NCI-H345 (cell line): ENCODE measurements at places on chromosomes 16 and 17.

DNA sequence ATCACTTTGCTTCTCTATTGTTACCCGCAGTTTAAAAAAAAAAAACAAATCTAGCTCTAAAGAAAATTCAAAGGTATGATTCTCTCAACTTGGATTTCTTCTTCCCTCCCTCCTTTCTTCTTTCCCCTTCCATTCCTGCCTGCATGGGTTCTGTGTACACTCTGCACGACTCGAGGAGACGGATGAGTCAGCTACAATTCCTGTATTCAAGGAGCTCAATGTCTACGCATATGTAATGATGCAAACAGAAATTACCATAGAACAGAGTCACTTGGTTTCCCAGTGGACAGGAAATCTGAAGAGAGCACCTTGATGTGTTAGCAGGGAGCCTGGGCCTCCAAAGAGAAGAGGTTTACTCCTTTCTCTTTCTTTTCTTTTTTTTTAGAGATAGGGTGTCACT is 92.3 kb downstream of the VPS53 start:
- DNase-seq, result no peak

- peak; percentile 53 for DNase-seq
Observed at GRCh38 chr16:72928090-72928981, 119.6 kb downstream of the ZFHX3 start.

GRCh38 chr16:10939649-10940234 is 2.5 kb downstream of the DEXI start:
- DNase-seq, result no peak

DNA sequence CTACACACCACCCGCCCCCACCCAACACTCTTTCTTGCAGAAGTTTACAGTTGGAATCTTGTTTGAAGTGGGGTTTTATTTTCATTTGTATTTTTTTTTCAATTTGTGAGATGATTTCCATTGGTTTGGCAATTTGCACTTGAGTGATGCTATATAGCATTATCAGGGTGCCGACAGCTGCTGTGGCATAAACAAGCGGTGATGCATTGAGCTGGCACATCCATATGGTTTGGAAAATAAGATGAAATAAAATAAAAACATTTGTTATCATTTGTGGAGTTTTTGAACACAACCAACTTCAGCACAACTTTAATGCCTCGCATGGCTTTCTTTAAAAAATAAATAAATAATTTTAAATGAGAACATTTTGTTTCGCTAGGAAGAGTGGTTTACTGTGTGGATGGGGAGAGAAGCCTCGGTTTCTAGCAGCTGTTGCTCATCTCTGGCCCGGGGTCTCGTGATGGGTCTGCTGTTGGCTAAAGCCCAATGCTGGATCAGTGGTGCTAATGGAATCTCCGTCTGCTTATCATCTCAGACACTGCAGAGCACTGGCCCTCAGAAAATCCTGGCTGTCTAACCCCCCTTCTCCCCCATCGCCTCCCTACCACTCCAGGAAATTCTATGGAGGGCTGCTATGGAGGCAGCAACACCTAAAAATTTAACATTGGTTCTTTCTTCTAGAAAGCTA is 192.3 kb upstream of the MAF start:
- DNase-seq, result no peak

DNA sequence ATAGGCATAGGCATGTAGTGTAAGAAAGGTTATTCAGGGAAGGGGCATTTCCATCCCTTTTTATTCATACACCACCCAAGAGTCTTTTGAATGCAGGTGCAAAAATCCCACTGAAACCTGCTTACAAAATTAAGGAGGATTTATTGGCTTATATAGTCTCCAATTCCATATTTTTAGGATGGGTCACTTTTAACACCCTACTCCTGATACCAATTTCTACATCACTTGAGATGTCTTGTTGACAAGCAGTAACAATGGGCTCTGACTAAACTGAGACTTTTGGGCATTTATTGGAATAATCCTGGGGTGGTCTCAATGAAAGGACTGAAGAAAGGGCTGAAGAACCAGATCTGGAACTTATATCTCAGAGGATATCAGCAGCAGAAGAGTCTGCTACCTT is 18.9 kb upstream of the NKD1 start:
- DNase-seq, result no peak

DNA sequence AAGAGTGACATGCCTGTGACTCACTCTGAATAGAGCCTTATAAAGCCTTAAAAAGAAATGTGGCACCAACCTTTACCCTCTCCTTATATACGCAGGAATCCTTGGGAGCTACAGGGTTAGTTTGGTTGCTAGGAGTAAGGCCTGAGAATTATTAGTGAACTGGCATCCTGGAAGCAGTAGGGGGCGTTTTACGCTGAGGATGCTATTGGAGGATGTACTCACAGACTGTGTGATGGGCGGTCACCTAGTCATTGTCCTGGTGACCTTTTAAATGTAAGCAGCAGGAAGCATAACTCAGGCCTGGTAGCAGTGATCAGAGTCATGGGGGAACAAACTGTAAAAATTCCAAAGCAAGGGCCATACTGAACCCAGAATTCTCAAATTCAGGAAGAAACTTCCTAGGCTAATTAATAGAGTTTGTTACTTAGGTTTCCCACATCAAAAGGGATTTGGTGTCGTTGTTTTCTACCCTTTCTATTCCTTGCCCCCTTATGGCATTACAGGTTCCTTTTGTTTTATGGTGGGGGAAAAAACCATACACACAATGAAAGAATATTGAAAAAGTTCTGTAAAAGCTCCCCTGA is 153.8 kb downstream of the SNX11 start:
- no peak for DNase-seq

DNA sequence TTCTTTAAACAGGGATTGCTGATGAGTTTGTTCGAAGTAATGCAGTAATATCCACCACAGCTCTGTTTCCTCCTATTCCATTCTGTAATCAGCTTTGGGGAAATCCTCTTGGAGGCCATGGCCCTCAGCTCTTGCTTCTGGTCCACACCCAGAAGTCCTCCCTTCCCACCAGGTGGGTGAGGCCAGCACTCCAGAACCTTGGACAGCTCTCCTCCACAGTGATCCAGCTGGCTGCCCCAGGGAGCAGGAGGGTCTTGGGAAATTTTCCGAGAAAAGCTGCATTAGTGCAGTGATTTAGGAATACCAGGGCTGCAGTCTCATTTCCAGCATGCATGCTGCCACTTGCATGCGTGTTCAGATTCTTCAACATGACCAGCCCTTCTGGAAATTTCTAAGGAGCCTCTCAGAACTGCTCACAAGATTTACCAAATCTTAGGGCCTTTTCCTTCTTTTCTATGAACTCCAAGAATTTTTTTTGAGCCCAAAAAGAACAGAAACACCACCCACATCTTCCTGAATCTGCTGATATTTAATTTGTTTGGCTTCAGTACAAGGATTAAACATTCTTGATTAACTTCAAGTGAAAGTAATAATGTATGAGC is 4.2 kb downstream of the SMPD3 start:
- no peak for DNase-seq

GRCh38 chr17:13385481-13385911 is 216.2 kb downstream of the HS3ST3A1 start:
- no peak for DNase-seq

- DNase-seq, result no peak
Observed at GRCh38 chr16:27223226-27223610, 19.9 kb downstream of the KDM8 start.

GRCh38 chr17:9872852-9873251 is 32.2 kb downstream of the RCVRN start:
- no peak for DNase-seq

DNA sequence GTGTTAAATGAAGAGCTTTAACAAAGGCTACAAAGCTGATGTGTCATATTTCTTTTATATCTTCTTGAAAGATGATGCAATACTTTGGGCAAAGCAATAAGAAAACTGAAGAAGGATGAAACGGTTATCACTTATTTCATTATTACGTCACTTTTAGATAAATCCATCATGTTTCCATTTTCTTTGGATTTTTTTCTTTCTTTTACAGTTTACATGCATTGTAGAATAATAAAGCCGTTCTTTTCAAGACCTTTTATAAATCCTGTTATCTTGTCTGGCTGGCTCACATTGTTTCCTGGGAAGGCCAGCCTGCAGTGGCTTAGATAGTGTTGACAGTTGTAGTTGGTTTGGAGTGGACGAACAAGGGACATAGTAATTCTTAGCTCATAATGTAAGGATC is 28.9 kb downstream of the TANC2 start:
- DNase-seq, result no peak

DNA sequence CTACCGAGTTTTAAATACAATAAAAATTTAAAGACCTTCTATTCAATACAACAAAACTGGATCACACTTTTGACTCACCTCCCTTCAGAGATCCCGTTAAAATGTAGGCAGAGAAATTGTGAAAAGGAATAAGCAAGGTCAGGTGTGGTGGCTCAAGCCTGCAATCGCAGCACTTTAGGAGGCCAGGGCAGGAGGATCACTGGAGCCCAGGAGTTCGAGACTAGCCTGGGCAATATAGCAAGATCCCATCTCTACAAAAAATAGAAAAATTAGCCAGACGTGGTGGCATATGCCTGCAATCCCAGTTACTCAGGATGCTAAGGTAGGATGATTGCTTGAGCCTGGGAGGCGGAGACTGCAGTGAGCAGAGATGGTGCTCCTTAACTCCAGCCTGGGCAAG is 16.7 kb downstream of the CHST5 start:
- no peak for DNase-seq

GRCh38 chr16:57660715-57661463 is 7.2 kb upstream of the ADGRG3 start:
- no peak for DNase-seq

DNA sequence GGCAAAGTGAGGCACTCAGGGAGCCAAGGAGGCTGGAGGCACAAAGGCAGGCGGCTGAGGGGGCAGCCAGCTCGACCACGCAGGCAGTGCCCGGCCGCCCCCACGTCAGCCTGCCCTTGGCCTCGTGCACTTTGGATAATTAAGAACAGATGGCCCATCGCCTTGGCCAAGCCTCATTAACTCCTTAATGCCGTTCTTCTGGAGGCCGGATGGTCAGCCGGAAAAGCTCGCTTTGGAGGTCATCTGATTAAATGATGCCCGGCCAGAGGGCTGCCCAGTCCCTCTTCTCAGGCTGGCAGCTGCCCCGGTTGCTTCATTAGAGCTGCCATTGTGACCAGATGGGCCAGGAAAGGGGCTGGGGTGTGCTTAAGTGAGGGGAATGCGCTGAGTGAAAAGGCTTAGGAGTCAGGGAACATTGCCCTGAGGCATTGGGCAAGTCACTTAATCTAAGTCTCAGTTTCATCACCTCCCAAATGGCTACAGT is 364.0 kb downstream of the NPIPA8 start:
- no peak for DNase-seq

GRCh38 chr16:65315081-65315780 is 193.4 kb upstream of the CDH11 start:
- no peak for DNase-seq

- DNase-seq, result no peak
Observed at GRCh38 chr17:82243648-82244412, 15.0 kb downstream of the SLC16A3 start.

- DNase-seq, result no peak
Observed at GRCh38 chr16:2092866-2093265, 42.8 kb downstream of the PKD1 start.

- no peak for DNase-seq
Observed at GRCh38 chr16:54879681-54880080, 51.0 kb upstream of the IRX5 start.

DNA sequence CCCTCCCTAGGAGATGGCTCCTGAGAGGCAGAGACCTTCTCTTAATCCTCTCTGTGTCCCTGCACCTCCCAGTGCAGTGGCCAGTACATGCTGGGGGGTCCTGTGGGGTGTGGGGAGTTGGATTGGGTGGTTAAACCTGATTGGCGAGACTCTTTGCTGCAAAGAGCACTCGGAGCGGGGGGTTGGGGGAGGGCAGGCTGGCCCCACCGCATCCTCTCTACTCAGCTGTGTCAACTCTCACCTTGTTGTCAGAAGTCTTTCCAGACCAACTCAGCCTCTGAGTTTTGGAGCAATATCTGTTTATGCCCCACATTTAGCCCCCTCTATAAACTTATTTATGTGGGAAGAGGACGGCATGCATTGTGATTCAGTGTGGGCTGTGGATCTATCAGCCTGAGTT is 40.0 kb downstream of the SMARCE1 start:
- DNase-seq, result no peak

GRCh38 chr17:60899115-60899514 is 221.5 kb downstream of the BCAS3 start:
- DNase-seq, result no peak

GRCh38 chr17:28405632-28406472 is at the start of gene SLC46A1:
TSS of gene SLC46A1 (minus strand) at chr17:28406212. CDS start at chr17:28406114, 98 bp downstream.
- DNase-seq, result peak; percentile 66

GRCh38 chr17:78396441-78397337 is 18.2 kb downstream of the PGS1 start:
- DNase-seq, result no peak

GRCh38 chr17:17180141-17180603 is 26.0 kb downstream of the PLD6 start:
- no peak for DNase-seq

GRCh38 chr16:57360321-57360935 is 1.8 kb downstream of the CCL22 start:
- DNase-seq, result no peak

GRCh38 chr16:69890114-69890891 is 60.8 kb upstream of the CLEC18A start:
- DNase-seq, result peak; percentile 77

DNA sequence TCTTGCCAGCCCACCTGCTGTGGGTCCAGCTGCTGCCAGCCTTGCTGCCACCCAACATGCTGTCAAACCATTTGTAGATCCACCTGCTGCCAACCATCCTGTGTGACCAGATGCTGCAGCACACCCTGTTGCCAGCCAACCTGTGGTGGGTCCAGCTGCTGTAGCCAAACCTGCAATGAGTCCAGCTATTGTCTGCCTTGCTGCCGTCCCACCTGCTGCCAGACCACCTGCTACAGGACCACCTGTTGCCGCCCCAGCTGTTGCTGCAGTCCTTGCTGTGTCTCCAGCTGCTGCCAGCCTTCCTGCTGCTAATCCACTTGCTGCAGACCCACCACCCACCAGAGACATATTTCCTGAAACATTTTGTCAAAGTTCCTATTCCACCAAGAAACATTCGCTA is 641 bp downstream of the KRTAP9-1 start:
- DNase-seq, result no peak

DNA sequence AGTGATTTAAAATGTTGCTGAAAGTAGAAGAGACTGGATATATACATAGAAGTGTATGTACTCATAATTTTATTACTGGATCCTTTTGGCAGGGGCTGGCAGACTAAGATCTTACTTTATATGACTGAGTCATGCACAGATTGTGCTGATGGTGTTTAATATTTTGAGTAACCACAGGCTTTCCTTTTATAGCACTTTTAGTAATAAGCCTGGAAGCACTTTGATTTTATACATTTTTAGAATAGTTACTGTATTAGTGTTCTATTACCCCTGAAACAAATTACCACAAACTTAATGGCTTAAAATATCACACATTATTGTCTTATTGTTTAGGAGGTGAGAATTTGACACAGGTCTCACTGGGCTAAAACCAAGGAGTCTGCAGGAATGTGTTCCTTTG is 113.4 kb upstream of the CDH8 start:
- DNase-seq, result no peak

DNA sequence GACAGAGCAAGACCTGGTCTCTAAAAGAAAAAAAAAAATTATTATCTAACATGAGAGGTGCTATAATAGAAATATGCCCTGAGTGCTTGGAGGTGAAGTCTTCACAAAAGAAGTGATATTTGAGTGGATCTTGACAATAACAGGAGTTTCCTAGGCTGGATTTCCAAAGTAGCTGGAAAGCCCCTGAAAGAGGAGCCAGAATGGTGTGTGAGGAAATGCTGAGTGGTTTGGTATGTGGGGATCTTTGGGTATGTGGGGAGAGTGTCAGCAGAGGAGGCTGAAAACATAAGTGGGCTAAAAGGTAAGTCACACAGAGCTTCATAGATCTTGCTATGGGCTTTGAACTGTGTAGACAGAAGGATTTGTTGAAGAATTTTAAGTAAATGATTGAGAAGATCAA is 100.1 kb downstream of the YPEL2 start:
- DNase-seq, result no peak
